ENCODE measurements at places on chromosomes 6 and 20. TPM values are rescaled to one million over a fixed set of nuclear protein-coding genes. Genes with fewer than 3 reads are reported as not detected.

Gene SAYSD1
- polyA plus RNA-seq: 18.3 TPM

DNA sequence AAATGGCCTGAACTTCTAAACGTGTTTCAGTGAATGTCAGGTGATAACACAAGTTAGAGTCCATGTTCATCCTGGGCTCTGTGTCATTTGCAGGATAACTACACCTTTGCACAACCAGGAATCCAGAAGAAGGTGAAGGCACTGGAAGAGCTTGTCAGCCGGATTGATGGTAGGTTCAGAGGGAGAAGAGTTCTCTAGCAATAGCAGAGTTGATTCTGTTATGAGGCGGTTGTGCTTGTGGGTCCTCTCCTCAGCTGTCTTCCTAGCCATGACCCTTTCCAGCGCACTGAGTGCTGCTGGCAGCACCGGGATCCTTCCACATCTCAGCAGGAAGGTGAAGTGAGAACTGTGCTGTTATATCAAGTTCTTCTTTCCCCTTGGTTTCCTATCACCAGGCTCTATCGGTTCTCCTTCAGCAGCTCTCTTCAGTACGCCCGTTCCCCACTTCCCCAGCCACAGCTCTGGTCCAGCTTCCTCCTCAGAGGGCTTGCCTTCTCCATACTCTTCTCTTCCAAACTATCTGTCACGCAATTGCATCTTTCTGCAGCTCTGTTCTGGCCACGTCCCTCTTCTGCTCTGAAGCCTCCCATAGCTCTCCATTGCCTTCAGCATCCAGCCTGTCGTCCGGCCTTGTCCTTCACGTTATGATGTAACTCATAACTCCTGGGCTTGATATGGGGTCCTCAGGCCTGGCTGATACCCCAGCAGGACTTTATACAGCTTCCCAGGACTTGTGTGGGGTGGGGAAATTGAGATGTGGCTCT, 39.9 kb upstream of the RNF8 start:
- DNase-seq: no peak

GRCh38 chr20:37757550-37757949, 63.7 kb downstream of the CTNNBL1 start:
- DNase-seq: no peak

GRCh38 chr6:56515081-56515905, 127.4 kb downstream of the DST start:
- DNase-seq: no peak

DNA sequence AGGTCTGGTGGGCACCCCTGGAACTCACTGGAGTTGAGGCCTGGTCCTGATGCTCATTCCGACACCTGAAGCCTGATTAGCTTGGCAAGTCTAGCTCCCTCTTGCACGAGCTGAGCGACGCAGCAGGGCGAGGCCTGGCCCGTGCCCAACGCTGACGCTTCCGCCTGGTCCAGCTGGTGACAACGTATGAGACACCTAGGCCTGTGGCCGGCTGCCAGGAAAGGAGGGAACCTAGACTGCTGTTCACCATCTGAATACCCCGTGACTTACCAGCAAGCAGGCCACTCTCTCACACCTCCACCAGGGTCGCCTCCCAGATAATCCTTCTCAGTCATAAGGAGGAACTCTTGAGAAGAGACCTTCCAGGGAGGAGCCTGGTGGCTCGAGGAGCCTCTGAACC, 24.5 kb downstream of the YTHDF1 start:
- no peak for DNase-seq

DNA sequence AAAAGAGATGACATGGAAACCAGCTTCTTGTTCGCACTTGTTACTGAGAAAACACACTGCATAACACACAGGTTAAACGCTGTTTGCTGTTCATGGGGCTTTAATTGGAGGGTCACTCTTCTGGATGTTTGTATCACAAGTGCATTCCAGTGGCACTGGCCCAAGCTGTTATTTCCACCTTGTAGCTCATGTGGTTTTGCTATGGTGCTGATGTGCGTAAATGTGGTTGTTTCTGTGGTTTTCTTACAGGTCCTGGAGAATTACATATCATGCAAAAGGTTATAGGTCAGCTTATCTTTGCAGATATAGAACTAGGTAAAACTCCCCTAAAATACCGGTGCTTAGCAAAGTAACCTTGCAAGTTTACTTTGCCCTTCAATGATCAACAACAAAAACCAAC, 89.3 kb upstream of the AHI1 start:
- DNase-seq: no peak

GRCh38 chr20:41903586-41903985, 285.4 kb upstream of the CHD6 start:
- DNase-seq: peak; percentile 66

All from left renal cortex interstitium (tissue), 4 donors.